Occipital lobe (tissue), 3 donors: ENCODE measurements at places on chromosomes 16 and 17. TPM values are rescaled to one million over a fixed set of nuclear protein-coding genes. Genes with fewer than 3 reads are reported as not detected.

Gene EXOC3L1
- 0.47 TPM for total RNA-seq

Gene TBC1D3H
- total RNA-seq = not detected

Gene AHSP
- total RNA-seq = 8.1 TPM

Gene WDR45B
- total RNA-seq = 52.4 TPM

Gene MATCAP1
- total RNA-seq = 49.1 TPM
